ENCODE measurements at places on chromosomes 2 and 18. TPM values are rescaled to one million over a fixed set of nuclear protein-coding genes. Genes with fewer than 3 reads are reported as not detected.

- DNase-seq, result peak; percentile 46
Measured at GRCh38 chr2:37982147-37982582, 57.1 kb downstream of the RMDN2 start.

- DNase-seq, result no peak
Measured at GRCh38 chr2:97747285-97747684, 33.9 kb downstream of the ZAP70 start.

Gene LMAN2L
- total RNA-seq, result 22.1 TPM

Gene NT5DC4
- total RNA-seq, result not detected

Gene ARHGAP25
- 0.35 TPM for total RNA-seq
